Stimulated activated CD8-positive, alpha-beta memory T cell treated with anti-CD3 and anti-CD28 coated beads, Interleukin-12 subunit alpha, Interleukin-12 subunit beta, amount 100 ng/mL, for 1 hour (primary cell): ENCODE measurements at places on chromosomes 7 and 10.
A peak's percentile ranks its signal among the peaks of the same experiment; 100 is the strongest.

DNA sequence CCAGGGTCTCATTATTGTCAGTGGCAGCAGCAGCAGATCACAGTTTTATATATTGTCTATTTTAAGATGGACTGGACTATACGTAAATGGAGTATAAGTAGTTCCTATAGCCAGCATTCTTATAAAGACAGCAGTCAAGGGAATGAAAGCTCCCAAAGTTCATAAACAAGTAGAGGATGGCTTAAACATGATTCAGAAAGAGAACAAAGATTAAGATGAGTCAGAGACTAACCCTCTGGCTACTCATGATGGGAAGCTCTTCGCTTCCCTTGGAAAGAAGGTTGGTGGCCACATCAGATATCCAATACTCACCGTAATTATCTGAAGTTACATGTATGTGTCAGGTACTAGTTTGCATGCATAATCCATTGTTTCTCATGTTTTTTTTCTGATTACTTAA is 277.0 kb downstream of the INHBA start:
- DNase-seq: no peak

DNA sequence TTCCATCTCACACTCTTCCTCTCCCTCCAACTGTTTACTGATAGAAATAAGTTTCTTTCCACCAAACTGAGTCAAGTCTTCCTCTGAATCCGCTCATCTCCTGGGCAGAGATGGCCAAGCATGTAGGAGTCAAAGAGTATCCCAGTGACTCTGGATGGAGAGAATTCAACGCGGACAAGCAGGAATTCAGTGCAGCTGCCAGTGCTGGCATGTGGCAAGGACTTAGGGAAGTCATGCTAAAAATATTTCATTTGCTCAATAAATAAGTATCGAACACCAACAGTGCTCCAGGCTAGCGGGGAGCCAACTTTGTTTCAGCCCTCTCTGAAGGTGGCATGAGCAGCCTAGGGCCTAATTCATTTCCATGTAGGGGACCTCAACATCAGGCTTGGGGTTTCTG is 351.6 kb upstream of the ZMIZ1 start:
- no peak for DNase-seq

- DNase-seq: no peak
Measured at GRCh38 chr7:158746957-158747356, 42.4 kb upstream of the NCAPG2 start.

DNA sequence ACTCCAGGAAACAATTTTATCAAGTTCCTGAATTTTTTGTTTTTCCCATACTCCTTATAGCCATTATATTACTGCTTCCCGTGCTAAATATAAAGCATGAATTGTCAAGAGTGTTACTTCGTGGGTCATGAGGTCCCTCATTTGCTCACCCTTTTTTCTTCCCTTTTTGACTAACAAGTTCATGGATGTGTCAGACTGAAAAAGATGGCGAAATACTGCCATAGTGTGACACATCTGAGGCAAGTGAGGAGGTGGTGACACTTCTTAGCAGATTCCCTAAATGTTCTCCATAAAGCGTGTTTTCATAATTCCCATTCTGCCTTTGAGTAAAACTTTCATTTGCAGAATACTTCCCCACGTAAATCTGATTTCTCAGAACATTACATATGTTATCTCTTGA is 269.6 kb upstream of the FZD1 start:
- DNase-seq: no peak

DNA sequence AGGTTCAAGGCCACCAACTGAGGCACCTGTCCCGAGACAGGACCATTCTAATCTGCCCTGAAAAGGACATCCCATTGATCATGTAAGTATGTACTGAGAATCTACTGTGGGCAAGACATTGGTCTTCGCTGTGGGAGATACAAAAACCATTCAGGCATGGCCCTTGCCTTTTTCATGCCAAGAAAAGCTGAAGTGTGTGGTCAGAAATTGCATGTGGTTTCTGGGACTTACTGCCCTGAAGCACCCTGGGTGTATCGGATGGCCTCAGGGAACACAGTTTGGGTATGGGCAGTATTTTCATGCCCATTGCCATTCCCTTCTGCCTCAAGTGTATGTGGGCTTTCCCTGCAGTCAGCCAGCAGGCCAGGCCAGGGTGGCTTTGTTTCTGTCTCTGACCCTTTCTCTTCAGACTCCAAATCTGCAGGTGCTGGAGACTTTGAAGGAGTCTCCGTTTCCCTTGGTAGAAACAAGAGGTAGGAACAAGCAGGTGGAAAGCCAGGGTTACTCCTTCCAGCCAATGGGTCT is 285.7 kb downstream of the ZEB1 start:
- DNase-seq: no peak

- DNase-seq: no peak
Measured at GRCh38 chr10:35835545-35835944, 193.4 kb upstream of the FZD8 start.

GRCh38 chr7:129298268-129298893 is 73.6 kb downstream of the AHCYL2 start:
- peak; percentile 22 for DNase-seq

DNA sequence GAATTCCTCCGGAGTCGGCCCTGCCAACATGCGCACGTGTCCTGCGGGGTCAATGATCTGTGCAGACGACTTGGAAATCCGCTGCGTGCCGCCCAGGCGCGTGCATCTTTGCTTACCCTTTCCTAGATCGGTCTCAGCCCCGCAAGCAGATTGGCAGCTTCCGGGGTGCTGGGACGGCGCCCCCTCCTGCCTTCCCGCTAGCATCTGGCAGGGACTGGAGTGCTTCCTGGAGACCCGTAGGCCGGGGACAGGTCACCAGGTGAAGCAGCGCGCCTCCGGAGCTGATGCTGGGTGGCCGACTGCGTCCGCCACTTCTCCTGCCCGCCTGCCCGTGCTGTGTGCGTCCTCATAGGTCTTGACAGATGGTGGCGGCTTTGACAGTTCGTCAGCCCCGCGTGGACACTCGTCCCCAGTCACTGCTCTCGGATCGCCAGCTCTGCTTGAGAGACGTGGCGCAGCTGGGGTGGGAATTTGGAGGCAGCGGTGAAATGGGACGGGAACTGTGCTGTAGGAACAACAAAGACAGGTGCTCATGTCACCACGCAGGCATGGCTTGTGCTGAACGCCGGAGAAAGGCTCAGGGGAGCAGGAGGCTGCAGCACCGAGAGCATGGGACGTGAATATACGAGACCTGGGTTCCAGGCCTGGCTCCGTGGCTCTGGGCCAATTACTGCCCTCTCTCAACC is 21.9 kb upstream of the KCNK18 start:
- DNase-seq: no peak

DNA sequence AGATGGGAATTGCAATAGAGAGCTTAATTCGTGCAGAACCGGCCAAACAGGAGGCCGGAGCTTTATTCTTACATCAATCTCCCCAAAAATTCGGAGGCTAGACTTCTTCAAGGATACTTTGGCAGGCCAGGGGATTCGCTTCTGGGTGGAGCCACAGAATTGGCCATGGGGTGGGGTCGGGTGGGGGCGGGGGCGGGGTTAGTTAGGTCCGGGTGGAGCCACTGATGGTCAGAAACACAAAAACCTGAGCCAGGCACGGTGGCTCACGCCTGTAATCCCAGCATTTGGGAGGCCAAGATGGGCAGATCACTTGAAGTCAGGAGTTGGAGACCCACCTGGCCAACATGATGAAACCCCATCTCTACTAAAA is 87.5 kb downstream of the SEPTIN14 start:
- DNase-seq: no peak

DNA sequence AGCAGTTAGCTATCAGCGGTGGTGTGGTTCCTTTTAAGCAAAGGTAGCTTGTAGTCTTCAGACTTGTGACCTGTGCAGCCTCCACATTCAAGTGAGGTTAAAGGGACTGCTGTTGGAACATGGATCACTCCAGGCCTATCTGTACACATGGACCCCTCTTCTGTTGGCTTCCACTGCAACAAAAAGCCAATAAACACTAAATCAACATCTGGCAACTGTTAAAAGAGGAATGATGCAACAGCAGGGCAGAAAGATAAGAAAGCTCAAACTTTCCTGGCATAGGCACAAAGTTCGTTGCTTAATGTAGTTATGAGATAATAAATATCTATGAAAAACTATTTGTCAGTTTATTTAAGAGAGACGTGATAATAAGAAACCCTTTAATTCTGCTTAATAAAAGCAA is 4.0 kb upstream of the MINPP1 start:
- DNase-seq: no peak

DNA sequence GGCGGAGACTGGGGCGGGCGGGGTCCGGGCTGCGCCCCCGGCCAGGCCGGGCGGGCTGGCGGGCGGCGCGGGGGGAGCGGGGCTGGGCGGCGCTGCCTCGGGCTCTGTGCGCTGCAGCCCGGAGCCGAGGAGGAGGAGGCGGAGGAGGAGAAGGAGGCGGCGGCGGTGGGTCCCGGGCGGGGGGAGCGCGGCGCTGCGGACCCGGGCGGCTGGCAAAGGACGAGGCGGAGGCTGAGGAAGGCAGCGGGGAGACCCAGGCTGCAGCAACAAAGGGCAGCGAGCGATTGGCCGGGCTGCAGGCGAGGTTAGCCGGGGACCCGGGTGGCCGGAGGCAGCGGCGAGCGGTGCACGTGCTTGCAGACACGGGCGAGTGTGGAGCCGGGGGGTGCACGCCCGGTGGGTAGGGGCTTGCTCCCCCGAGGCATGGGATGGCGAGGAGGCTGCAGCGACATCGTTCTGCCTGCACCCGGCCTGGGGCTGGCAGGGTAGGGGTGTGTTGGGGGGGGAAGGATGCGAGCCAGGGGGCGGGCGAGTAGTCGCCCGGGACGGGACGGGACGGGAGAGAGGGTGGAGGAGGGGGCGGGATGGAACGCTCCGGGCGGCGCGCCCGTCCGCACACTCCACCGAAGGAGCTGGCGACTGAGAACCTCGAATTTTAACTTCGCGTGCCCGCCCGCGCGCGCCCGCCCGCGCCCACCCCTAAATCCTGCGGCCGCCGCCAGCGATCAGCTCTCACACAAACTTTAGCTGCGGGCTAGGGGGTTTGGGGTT is 844 bp upstream of the KAT6B start:
- peak; percentile 29 for DNase-seq

DNA sequence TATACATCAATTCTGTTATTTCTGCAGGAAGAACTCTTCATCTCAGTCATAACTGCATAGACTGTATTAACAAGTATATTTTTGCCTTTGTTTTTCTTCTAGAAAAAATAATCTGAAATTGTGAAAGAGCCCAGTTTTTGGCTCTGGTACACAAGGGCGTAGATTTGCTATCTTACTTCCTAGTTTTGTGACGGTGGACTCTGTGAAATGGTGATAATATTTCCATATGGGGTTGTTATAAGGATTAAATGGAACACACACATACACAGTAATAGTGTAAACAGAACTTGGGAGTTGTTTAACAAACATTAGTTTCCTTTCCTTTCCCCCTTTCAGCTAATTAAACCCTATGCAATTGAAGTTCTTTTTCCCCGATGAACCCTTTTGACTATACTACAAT is 108.7 kb downstream of the MKLN1 start:
- DNase-seq: no peak

- peak; percentile 26 for DNase-seq
Measured at GRCh38 chr7:152464312-152465118, 28.7 kb upstream of the KMT2C start.

DNA sequence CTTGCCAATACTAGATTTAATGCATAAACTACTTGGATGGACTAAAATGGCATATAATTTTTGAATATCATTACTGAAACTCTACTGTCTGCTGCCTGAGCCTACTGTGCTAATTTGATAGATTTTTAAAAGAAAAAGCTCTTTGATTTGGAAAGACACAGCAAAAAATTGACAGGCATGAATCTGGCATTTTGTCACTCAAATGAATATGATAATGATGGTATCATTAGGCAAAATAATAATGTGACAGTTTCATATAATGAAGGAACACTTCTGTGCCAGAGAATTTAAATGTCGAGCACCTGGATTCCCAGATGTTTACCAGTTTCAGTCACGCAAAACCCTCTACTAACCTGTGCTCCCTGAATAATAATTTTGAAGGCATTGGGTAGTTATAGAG is 60.0 kb upstream of the SLC13A1 start:
- no peak for DNase-seq

DNA sequence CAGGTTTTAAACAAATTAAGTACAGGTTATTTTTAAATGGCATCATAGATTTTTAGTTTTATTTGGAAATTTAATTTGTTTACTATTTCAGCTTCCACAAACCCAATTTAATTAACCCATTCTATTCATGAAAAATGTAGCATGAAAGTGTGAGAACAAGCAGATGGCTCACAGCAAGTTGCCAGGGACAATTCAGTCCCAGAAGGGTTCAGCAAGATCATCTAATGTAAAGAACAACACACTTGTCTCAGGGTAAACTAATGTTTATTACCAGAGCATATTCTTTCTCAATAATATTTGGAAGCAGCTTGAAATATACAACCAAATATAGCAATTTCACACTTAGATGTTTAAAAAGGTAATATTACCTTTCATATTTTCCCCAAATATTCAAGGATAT is 166.9 kb upstream of the SLC13A1 start:
- no peak for DNase-seq

- DNase-seq: peak; percentile 69
Measured at GRCh38 chr10:12448729-12449391, 99.5 kb downstream of the CAMK1D start.

GRCh38 chr10:116043304-116043703 is 229.7 kb downstream of the GFRA1 start:
- no peak for DNase-seq

DNA sequence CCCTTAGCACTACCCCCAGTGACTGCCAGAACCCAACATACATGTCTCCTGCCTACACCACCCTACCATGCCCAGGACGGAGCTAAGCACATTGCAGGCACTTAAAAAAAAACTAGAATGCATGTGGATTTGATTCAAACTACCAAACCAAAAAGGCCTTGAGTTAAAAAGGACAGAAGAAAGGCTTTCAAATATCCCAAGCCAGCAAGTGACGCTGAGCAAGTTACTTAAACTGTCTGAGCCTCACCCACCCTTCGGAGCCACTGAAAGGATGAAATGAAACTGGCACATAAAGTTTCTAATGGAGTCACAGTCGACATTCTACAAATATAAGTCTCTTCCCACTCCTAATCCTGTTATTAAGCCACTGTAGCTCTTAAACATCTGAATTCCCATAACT is 1.8 kb downstream of the CPXM2 start:
- DNase-seq: no peak

- no peak for DNase-seq
Measured at GRCh38 chr10:129580901-129581300, 113.9 kb downstream of the MGMT start.

- DNase-seq: no peak
Measured at GRCh38 chr7:36190447-36191291, 37.6 kb downstream of the EEPD1 start.

DNA sequence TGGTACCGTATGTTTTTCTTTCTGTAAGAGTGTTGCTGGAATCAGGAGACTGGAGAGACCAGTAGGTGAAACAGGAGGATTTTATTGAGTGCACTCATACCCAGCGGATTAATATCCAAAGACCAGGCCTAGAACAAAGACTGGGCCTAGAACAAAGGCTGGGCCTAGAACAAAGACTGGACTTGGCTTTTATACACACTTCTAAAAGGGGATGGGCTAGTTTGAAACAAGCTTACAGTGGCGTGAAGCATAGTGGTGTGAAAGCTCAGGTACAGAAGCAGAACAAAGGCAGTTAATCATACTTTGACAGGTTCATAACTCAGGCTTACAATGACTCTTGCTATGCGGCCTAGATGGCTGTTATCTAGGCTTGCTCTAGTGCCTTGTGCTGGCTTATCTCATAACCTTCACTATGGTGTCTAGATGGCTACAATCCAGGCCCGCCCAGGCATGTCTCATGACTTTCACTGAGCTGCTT is 67.7 kb downstream of the TRIM24 start:
- no peak for DNase-seq

GRCh38 chr10:123445261-123445775 is 220.8 kb upstream of the GPR26 start:
- DNase-seq: no peak

- no peak for DNase-seq
Measured at GRCh38 chr7:45570797-45571196, 3.4 kb upstream of the ADCY1 start.
